ENCODE measurements at places on chromosomes 4 and X.

DNA sequence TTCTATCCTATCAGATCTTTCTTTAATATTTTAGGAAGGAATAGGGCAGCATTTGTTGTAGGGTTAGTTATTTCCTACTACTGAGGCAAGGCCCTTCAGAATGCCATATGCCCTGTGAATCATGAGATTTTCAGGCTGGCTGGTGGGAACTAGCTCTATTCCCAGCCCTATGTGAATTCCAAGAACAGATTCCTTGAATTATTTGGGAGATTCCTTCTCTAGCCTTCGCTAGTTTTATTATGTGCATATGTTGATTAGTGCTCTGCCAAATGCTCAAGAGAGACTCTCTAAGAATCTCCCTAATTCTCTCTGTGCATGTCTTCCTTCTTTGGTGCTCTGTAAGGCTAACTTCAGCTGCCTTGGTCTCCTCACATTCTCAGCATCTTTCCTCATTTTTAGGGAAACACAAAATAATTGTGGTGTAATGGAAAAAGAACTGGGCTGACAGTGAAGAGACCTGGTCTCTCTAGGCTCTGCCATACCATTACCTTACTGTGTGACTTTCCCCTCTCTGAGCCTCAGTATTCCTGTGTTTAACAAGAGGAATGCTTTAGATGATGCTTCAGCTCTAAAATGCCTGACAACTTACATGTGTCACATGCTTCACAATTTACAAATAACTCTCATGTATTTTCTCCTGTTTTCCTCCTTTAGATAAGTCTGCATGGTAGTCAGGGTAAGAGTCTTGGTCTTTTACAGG, 79.7 kb downstream of the VMA21 start:
- ATAC-seq: no peak
- H3K4me1 ChIP-seq: no peaks in the 10 kb centered on the region
- H3K4me3 ChIP-seq: no peak overlapping the region
- H3K27me3 ChIP-seq: no peaks in the 10 kb centered on the region
- H3K27ac ChIP-seq: no peak overlapping the region

DNA sequence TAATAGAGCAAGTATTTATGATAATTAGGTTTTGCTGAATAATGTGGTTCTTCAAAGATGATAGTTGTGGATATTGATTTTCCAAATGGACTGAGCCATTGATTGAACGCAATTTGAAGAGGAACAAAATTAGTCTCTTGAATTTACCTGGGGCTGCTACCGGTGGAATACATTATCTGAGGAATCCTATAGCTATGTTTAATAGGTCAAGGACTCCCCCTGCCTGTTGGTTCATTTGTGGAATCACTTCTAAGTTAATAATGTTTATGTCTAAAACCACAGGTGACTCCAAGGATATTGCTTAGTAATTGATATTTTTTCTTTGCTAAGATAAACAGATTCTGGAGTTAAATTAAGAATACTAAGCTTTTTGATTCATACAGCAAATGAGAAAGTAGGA, 576.0 kb upstream of the PABPC4L start:
- no peaks in the 10 kb centered on the region for H3K36me3 ChIP-seq
- H3K4me3 ChIP-seq: no peak overlapping the region
- no peak overlapping the region for H3K27ac ChIP-seq
- H3K4me1 ChIP-seq: no peaks in the 10 kb centered on the region
- ATAC-seq: no peak

- no peak for ATAC-seq
- H3K27ac ChIP-seq: no peak overlapping the region
- no peaks in the 10 kb centered on the region for H3K27me3 ChIP-seq
- peaks cover 8% of the 10 kb centered on the region for H3K4me1 ChIP-seq
- no peak overlapping the region for H3K4me3 ChIP-seq
Observed at GRCh38 chr4:2443061-2443730, 24.4 kb downstream of the CFAP99 start.

DNA sequence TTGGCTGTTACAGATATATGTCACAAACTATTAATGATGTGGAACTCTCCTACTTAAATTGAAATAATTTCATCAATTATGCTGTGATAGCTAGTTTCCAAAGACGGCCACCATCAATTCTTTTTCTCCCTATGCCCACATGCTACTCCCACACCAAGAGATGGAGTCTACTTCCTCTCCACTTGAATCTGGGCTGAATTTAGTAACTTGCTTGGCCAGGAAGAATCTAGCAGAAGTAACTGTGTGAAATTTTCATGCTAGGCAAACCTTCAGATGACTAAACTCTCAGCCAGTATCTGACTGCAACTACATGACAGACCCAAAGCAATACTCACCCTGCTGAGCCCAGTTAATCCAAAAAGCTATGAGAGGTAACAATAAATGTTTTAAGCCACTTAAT, 3.2 kb downstream of the SEPSECS start:
- H3K4me1 ChIP-seq: peaks cover 17% of the 10 kb centered on the region
- H3K27ac ChIP-seq: no peak overlapping the region
- no peak overlapping the region for H3K4me3 ChIP-seq
- no peak for ATAC-seq

GRCh38 chr4:113474017-113474416, 287.5 kb downstream of the CAMK2D start:
- H3K4me3 ChIP-seq: no peak overlapping the region
- H3K27me3 ChIP-seq: no peaks in the 10 kb centered on the region
- no peaks in the 10 kb centered on the region for H3K4me1 ChIP-seq
- no peak for ATAC-seq

GRCh38 chrX:102515975-102516941, at the start of gene TMSB15A:
Gene TMSB15A, minus strand, starts transcription at chrX:102516739.
- no peaks in the 10 kb centered on the region for H3K27me3 ChIP-seq
- no peak within 1 kb of the TSS for H3K27ac ChIP-seq
- no peaks in the 10 kb centered on the region for H3K4me1 ChIP-seq
- peak; percentile 65 for ATAC-seq

DNA sequence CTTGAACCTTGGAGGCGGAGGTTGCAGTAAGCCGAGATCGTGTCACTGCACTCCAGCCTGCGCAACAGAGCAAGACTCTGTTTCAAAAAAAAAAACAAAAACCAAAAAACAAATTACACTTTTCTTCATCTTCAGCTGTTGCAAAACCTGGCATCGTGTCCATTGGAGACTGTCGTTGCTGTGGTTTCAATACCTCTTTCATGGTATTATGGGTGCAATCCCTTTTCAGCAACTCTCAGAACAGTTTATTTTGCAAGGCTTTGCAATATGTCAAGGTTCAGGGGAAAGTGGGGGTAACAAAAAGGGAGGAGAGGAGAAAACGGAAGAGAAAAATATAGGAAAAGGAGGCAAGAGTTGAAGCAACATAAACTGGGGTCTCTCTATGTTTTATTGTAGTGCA, 40.8 kb downstream of the ARSD start:
- peaks cover 14% of the 10 kb centered on the region for H3K4me1 ChIP-seq
- no peak overlapping the region for H3K27ac ChIP-seq
- peak overlapping the region; percentile 74 for H3K4me3 ChIP-seq
- no peak for ATAC-seq
- H3K27me3 ChIP-seq: peaks cover 11% of the 10 kb centered on the region

DNA sequence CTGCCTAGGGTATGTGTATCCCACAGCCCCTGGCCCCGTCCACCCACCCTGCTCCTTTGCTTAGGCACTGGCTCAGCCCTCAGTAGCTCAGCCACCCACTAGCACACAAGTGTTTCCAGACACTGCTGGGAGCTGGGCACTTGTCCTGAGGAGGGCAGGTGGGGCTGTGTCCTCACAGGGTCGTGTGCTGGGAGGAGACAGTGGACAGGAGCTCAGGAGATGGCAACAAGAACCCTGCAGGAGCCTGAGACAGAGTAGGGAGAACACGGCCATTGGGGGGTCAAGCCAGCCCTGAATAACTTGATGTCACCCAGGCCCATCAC, 5.5 kb upstream of the CPLX1 start:
- no peak for ATAC-seq
- H3K4me1 ChIP-seq: peaks cover 9% of the 10 kb centered on the region
- H3K27me3 ChIP-seq: peaks cover 41% of the 10 kb centered on the region
- H3K27ac ChIP-seq: no peak overlapping the region
- no peak overlapping the region for H3K4me3 ChIP-seq
- H3K36me3 ChIP-seq: no peaks in the 10 kb centered on the region

DNA sequence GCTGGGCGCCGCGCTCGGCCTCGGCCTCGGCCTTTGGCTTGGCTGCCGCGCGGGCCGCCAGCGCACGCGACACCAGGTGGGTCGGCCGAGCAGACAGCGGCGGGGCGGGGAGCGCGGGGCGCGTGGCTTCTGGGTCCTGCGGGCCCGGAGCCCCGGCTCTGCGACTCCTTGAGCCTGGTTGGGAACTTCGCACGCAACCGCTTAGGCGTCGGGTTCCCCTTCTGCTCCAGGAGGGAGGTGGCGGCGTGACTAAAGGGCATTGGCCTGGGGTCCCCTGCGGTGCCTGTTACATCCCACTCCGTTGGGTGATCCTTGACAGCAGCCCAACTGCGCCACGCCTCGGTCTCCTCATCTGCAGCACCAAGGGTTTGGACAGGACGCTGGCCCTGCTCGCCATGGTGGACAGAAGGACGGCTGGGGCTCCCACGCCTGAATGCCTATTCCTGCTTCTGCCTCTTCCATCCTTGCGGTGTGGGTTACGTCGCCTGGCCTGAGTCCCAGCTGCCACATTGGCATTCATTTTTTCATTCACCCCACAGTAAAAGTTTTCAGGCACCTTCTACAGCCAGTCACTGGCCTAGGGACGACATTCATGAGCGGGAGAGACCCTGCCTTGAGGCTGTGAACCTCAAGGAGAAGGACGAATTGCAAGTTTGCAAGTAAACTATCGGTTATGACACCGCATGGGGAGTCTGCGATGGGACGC, 631 bp downstream of the EVC start:
- no peak overlapping the region for H3K4me3 ChIP-seq
- H3K36me3 ChIP-seq: no peaks in the 10 kb centered on the region
- H3K4me1 ChIP-seq: peaks cover 6% of the 10 kb centered on the region
- ATAC-seq: no peak
- peaks cover 45% of the 10 kb centered on the region for H3K27me3 ChIP-seq

GRCh38 chr4:105715692-105716278, 7.2 kb downstream of the GSTCD start:
- no peaks in the 10 kb centered on the region for H3K27me3 ChIP-seq
- H3K4me1 ChIP-seq: peaks cover 18% of the 10 kb centered on the region
- H3K36me3 ChIP-seq: no peaks in the 10 kb centered on the region

GRCh38 chrX:56468441-56468840, 95.0 kb upstream of the UBQLN2 start:
- no peak overlapping the region for H3K27ac ChIP-seq
- no peak overlapping the region for H3K4me3 ChIP-seq
- no peaks in the 10 kb centered on the region for H3K36me3 ChIP-seq
- no peaks in the 10 kb centered on the region for H3K4me1 ChIP-seq
- no peak for ATAC-seq
- no peaks in the 10 kb centered on the region for H3K27me3 ChIP-seq

GRCh38 chr4:55904576-55904975, 44.2 kb upstream of the CEP135 start:
- H3K27me3 ChIP-seq: no peaks in the 10 kb centered on the region
- no peak overlapping the region for H3K4me3 ChIP-seq
- peaks cover 11% of the 10 kb centered on the region for H3K4me1 ChIP-seq
- no peak overlapping the region for H3K27ac ChIP-seq
- peaks cover 43% of the 10 kb centered on the region for H3K36me3 ChIP-seq
- no peak for ATAC-seq

GRCh38 chr4:83250687-83251446, 33.7 kb downstream of the COQ2 start:
- H3K27me3 ChIP-seq: no peaks in the 10 kb centered on the region
- ATAC-seq: no peak
- H3K27ac ChIP-seq: no peak overlapping the region

- H3K27ac ChIP-seq: no peak overlapping the region
- no peaks in the 10 kb centered on the region for H3K4me1 ChIP-seq
- no peaks in the 10 kb centered on the region for H3K36me3 ChIP-seq
- no peak for ATAC-seq
- H3K4me3 ChIP-seq: no peak overlapping the region
Observed at GRCh38 chrX:148902581-148902980, 402.2 kb downstream of the AFF2 start.

DNA sequence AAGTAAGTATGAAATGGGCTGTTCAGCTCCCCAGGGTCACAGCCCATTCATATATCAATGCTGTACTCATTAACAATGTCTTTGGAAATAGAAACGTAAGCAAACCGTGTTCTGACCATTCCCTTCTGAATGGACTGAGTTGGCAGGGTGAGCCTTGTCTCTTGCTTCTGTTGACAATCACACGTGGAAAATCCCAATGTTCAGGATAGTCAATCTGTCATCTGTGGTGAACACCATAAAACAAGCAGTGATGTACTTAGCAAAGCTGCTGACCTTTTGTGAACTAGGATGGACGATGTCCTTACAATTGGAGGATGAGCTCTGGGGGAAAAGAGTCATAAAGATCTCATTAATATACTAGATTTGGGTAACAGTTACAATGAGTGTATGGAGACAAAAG, 109.6 kb upstream of the PAQR3 start:
- no peaks in the 10 kb centered on the region for H3K4me1 ChIP-seq
- no peak overlapping the region for H3K4me3 ChIP-seq
- H3K27ac ChIP-seq: no peak overlapping the region
- peaks cover 16% of the 10 kb centered on the region for H3K27me3 ChIP-seq
- no peaks in the 10 kb centered on the region for H3K36me3 ChIP-seq

- no peaks in the 10 kb centered on the region for H3K4me1 ChIP-seq
- H3K36me3 ChIP-seq: no peaks in the 10 kb centered on the region
- ATAC-seq: no peak
- no peak overlapping the region for H3K4me3 ChIP-seq
- no peaks in the 10 kb centered on the region for H3K27me3 ChIP-seq
Observed at GRCh38 chr4:26482508-26483462, 7.5 kb downstream of the CCKAR start.

- H3K27me3 ChIP-seq: no peaks in the 10 kb centered on the region
- H3K36me3 ChIP-seq: peaks cover 12% of the 10 kb centered on the region
- no peak for ATAC-seq
Observed at GRCh38 chrX:57643698-57644097, 36.4 kb downstream of the NLRP2B start.

DNA sequence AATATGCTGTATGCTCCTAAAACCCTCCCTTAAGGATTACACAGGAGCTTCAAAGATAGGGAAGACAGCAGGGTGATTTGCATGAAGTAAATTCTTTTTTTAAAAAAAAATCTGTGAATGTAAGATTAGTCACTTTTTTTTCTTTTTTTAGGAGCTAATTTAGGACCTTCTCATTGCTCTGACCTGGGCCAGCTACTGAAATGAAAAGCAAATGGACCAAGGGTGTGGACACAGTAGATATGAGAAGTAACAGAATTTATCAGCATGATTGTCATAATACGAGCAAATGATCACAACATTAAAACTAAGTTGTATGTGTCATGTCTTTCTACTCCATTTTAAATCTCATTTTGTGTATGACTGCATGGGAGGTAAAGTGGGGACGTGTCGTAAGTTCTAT, 6.6 kb upstream of the FGF5 start:
- no peaks in the 10 kb centered on the region for H3K4me1 ChIP-seq
- H3K27ac ChIP-seq: no peak overlapping the region
- no peak overlapping the region for H3K4me3 ChIP-seq
- ATAC-seq: no peak
- H3K36me3 ChIP-seq: no peaks in the 10 kb centered on the region
